ENCODE measurements at places on chromosomes 2 and 18.

DNA sequence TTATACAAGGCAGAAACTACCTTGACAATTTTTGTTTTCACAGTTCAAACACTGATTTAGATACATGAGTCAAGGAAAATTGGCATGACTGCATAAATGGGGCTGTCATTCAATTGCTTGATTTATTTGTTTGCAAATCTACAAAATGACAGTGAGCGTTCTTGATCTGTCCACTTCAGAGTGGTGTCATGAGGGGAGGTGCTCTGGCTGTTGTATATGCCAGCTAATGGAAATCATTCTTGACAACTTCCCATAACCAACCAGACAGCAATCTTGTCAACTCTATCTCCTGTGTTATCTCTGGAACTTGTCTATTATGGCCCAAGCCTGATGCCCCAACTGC lies 120.6 kb upstream of the UGP2 start:
- DNase-seq: no peak

DNA sequence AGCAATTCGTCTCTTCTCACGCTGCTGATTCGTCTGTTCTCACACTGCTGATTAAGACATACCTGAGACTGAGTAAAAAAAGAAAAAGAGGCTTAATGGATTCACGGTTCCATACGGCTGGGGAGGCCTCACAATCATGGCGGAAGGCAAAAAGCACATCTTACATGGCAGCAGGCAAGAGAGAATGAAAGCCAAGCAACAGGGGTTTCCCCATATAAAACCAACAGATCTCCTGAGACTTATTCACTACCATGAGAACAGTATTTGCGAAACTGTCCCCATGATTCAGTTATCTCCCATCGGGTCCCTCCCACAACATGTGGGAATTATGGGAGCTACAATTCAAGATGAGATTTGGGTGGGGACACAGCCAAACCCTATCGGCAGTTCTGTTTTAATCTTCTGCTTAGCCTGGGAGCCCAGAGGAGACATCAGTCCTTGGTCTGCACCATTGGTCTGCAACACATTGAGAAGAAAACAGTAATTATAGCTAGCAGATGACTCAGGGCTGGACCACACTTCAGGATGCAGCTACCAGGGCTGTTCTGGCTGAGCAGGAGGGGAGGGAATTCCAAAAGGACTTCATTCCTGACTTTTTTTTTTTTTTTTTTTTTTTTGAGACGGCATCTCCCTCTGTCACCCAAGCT lies 69.4 kb downstream of the CABLES1 start:
- DNase-seq: no peak

DNA sequence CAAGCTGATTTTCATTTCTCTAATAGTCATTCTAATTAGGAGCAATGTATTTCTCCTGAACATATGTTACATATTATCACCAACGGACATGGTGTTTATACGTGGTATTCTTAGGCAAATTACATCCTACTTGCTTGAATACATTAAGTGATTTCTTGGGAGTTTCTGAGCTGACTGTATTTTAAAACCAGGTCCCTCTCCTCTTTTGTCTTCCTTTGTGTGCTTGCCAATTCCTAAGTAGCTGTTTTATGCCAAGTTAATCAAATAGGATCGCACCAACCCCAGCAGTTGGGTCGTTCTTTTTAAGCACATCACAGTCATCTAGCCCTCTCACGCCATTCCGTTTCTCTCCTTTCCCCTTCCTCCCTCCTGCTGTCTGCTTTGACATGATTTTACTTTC lies 75.4 kb upstream of the MAP2 start:
- no peak for DNase-seq

DNA sequence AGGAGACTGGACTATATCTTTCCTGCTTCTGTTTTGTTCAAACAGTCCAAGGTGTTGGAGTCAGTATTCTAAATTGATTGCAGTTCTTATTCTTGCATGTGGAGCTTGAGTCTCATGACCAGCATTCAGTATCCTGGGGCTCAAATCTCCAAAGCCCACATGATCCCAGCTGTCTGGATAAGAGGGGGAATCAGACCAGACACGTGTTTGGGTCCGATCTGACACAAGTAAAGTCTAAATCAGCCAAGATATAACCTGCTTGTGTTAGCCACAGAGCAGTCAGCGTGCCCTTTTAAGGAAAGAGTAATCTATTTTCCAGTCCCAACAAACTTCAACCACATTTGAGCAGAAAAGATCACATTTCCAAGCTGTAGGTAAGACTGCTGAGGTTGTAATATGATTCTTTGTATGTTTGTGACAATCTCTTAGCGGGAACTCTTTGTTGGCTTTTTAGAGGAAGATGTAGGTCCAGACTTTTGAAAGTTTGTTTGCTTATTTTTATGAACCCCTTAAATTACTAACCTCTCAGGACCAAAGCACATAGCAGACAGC lies 334.6 kb downstream of the SLC4A3 start:
- DNase-seq: no peak

DNA sequence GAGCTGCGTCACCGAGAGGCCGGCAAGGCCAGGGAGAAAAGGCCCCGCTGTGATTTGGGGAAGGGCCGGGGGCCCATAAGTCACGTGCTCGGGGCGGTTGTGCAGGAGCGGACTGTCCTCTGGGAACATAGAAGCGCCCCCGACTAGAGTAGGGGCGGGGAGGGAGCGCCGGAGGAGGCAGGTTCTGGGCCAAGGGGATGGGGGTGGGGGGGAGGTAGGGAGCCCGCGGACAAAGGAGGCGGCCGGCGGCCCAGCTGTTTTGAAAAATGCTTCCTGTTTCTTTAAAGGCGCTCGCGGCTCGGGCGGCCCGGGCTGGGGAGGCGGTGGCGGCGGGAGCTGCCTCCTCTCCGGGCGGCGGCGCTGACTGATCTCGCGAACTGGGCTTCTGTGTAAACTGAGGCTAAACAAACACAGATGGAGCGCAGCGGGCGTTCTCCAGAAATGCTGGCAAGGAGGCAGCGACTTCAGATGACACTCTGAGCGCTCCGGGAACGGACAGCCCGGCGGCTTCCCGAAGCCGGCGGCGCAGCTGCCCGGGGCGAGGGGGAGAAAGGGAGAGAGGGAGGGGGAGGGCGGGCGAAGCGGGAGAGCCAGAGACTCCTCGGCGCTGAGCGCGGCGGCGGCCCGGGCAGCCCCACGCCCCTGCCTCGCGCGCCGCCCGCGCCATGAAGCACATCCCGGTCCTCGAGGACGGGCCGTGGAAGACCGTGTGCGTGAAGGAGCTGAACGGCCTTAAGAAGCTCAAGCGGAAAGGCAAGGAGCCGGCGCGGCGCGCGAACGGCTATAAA lies at the start of gene ATOH8:
TSS of gene ATOH8 (plus strand) at position 467 of the 788 bp plus-strand sequence. CDS start at position 666, 199 bp downstream.
- DNase-seq: peak; percentile 43

GRCh38 chr2:111711270-111711669 lies 172.7 kb downstream of the ANAPC1 start:
- no peak for DNase-seq

DNA sequence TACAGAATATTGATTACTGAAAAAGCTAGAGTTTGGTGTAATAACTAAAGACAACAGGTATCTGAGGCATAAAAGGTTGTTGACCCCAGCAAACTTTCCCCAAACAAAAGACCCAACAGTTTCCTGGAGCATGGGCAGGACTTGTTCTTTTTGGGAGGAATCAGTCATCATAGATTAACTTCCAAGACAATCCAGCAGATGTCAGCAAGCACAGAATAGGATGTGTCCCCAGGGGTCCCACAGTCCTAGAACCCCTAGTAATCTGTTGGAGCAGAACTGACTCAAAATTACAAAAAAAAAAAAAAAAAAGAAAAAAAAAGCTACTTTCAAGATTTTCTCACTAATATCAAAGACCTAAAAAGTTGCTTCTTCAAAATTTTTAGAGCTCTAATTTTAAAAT lies 564.7 kb upstream of the SLC39A10 start:
- DNase-seq: no peak

- no peak for DNase-seq
Measured at GRCh38 chr2:2292381-2292780, 38.7 kb downstream of the MYT1L start.

Measured in SHP77 (cell line).